ENCODE measurements at places on chromosomes 13 and 19. TPM values are rescaled to one million over a fixed set of nuclear protein-coding genes. Genes with fewer than 3 reads are reported as not detected.

Gene PIBF1
- 56.1 TPM for polyA plus RNA-seq

Gene KIRREL2
- polyA plus RNA-seq, result 1.1 TPM

GRCh38 chr19:4359627-4360000 lies 16.3 kb downstream of the MPND start:
- no peak for DNase-seq

DNA sequence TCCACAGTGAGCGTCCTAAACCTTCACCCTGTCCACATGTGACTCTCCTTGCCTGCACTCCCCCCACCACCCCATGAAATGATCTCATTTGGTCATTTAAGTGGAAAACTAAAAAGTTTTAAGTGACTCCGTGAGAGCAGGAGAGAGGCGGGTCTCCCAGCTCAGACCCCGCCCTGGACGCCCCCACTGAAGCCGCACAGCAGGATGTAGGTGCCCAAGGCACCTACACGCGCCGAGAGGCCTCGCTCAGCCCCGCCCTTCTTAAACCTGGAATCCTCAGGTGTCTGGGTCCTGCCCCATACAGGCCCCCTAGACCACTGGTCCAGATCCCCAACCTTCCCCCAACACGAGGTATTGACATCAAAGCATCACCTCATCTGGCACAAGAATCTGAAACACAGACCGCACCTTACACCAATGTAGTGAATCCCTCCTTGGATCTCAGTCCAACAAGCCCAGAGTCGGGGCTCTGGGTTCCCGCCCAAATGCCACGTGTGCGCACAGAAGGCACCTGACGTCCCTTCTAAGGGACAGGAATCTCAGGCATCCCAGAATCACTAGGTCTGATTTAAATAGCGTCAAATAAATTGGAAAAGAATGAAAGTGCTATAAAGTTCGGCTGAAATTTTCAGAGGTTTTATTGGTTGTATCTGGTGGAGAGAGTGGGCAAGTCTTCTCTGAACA lies 3.5 kb downstream of the IGFL1 start:
- DNase-seq, result no peak
